ENCODE measurements at places on chromosomes 11 and 22.

- H3K4me3 ChIP-seq, result no peak overlapping the region
- no peak for DNase-seq
- H3K4me1 ChIP-seq, result no peaks in the 10 kb centered on the region
- no peaks in the 10 kb centered on the region for H3K36me3 ChIP-seq
- H3K27me3 ChIP-seq, result no peaks in the 10 kb centered on the region
These were observed 952.4 kb upstream of the TENM4 start for GRCh38 chr11:80393210-80393609.

DNA sequence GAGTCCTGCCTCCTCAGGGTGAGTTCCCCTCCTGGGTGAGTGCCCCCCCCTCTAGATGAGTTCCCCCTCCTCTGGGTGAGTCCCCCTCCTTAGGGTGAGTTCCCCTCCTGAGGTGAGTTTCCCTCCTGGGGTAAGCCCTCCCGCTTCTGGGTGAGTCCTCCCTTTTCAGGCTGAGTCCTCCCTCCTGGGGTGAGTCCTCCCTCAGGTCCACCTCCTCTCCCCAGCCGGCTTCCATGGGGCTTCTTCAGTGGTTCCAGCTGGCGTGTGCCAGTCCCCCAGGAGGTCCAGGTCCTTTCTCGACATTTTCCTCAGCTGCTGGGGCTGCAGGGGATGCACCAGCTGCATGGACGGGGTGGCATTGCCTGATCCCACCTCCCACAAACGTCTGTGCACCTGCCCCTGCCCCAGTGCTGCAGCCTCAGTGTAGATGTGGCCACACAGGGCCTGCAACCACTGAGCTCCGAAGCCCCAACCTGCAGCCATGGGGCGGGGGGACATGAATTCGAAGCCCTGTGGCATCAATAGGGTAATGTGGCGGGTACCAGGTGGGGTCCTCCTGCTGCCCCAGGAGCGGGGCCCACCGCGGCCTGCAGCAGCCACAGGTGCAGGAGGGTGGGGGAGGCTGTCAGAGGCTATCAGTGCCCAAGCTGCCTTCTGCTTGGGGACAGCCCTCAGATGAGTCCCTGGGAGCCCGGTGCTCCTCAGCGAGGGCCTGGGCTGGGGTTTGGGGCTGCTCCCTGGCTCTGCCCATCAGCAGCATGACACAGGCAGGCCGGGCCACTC is 101.3 kb upstream of the FGF3 start:
- no peak overlapping the region for H3K4me3 ChIP-seq
- no peak for DNase-seq
- peaks cover 8% of the 10 kb centered on the region for H3K4me1 ChIP-seq
- no peaks in the 10 kb centered on the region for H3K36me3 ChIP-seq

DNA sequence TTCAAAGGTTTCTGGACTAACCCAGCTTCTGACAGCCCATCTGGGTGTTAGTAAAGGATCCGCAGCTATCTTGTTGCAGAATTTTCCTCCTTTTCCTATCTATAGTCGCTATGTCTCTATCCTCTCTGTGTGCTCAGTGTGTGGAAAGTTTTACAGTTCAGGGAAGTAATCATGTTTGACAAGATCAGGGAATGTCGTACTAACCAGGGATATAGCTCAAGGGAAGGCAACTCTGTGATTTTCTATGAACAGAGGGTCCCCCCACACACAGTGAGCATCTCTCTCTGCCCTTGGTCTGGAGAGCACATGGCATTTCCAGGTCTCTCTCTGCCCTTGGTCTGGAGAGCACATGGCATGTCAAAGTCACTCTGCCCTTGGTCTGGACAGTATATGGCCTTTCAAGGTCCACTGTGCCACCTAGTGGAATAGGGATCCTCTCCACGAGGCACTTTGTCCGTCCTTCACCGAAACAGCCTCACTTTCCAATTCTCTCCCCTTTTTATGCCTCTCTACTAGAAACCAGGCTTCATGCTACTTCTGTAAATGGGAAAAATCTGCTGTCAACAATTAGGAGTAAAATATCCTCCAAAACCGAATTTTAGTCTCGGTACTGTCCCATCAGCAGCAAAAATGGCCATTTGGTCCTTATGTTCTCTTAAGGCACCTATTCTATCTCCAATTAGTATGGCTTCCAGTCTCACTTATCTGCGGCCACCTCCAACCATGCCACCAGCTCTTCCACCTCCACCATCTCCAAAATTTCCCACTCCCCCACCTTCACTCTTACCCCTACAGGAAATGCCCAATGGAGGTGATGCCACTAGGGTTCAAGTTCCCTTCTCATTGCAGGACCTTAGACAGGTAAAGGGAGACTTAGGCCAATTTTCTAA is 88.7 kb downstream of the IGLL5 start:
- H3K4me1 ChIP-seq, result peaks cover under 1% of the 10 kb centered on the region
- no peak overlapping the region for H3K27ac ChIP-seq
- H3K4me3 ChIP-seq, result no peak overlapping the region
- H3K36me3 ChIP-seq, result peaks cover 7% of the 10 kb centered on the region
- DNase-seq, result no peak
- peaks cover 5% of the 10 kb centered on the region for H3K27me3 ChIP-seq

GRCh38 chr11:125448136-125448535 is 47.9 kb downstream of the FEZ1 start:
- no peak overlapping the region for H3K4me3 ChIP-seq
- H3K36me3 ChIP-seq, result no peaks in the 10 kb centered on the region
- DNase-seq, result no peak
- H3K4me1 ChIP-seq, result peaks cover 3% of the 10 kb centered on the region
- peaks cover 14% of the 10 kb centered on the region for H3K27me3 ChIP-seq

- no peak overlapping the region for H3K27ac ChIP-seq
- no peaks in the 10 kb centered on the region for H3K36me3 ChIP-seq
- no peak for DNase-seq
- peaks cover 6% of the 10 kb centered on the region for H3K4me1 ChIP-seq
- no peak overlapping the region for H3K4me3 ChIP-seq
These were observed 79.2 kb downstream of the CASP12 start for GRCh38 chr11:104819107-104819506.

DNA sequence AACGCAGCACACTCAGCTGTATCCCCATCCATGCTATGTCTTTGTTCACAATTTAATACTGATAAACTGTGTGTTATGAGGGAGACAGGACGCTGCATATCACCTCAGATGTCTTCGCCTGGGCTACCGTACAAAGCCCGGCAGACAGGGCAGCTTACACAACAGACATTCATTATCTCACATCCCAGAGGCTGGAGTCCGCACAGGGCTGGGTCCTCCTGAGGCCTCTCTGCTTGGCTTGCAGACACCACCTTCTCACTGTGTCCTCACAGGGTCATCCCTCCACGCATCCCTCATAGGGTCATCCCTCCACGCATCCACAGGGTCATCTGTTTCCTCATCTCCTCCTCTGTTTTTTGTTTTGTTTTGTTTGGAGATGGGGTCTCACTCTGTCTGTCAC is 61.2 kb downstream of the SHANK2 start:
- no peaks in the 10 kb centered on the region for H3K27me3 ChIP-seq
- H3K36me3 ChIP-seq, result no peaks in the 10 kb centered on the region
- H3K27ac ChIP-seq, result no peak overlapping the region
- no peak overlapping the region for H3K4me3 ChIP-seq
- DNase-seq, result no peak
- no peaks in the 10 kb centered on the region for H3K4me1 ChIP-seq

DNA sequence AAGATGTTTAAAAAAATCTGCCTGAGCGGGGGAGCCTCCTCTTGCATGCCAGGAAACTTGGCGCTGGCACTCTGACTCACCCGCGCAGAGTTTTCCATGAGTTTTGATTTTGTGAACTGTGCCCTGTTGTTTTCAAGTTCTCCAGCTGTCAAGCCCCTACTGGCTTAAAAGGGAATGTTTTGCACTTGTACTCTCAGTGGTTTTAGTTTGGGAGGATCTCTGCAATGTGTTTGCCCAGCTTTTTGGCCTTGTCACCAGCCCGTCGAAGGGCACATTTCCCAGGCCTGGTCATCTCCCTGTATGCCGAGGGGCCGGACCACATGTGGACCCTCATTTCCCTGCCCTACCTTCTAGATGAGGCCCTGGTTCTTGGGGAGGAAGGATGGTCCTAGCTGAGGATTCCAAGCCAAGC is 12.2 kb downstream of the MRGPRF start:
- H3K36me3 ChIP-seq, result no peaks in the 10 kb centered on the region
- H3K4me1 ChIP-seq, result no peaks in the 10 kb centered on the region
- DNase-seq, result no peak
- H3K27ac ChIP-seq, result no peak overlapping the region
- peaks cover 24% of the 10 kb centered on the region for H3K27me3 ChIP-seq
- no peak overlapping the region for H3K4me3 ChIP-seq

DNA sequence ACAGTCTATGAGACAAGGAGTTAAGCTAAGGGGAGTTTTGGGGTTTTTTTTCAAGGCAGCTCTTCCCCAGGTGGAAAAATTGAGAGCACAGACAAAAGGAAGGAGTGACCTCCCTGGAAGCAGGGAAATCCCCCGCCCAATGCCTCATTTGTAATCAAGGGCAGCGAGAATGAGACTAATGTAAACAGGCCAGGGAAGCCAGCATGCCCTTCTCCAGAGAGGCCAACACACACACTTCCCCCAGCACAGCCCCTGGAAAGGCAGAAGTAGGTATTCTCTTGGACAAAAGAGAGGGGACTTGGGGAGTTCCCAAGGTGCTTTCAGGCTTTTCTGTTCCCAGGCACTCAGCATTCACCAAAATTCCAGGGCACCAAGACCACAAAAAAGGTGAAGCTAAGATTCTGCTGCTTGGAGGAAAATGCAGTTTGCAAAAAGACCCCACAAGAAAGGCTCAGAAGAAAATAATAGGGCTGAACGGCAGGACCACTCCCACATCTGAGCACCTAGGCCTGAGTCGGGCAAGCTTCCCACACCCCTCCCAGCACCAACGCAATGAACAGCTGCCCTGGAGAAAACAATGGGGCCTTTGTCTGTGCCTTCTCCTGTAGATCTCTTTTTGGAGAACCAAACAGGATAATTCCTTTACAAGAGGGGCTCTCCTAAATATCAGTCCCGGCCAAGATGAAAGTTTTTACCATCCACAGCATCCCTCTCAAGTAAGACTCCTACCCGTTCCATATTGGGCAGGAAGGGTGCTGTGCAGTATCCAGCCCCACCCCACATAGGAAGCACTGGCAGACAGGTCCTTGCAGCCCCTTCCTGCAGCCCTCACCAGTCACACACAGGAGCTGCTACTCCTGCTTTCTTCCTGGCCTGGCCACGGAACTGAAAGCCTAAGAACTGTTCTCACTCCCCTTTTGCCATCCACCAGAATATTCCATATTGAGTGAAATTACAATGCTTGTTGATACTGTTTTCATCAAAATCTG is 70.7 kb upstream of the AKIP1 start:
- H3K4me3 ChIP-seq, result peak overlapping the region; percentile 44
- H3K4me1 ChIP-seq, result peaks cover 21% of the 10 kb centered on the region
- H3K27ac ChIP-seq, result peak overlapping the region; percentile 65
- DNase-seq, result peak; percentile 27
- H3K27me3 ChIP-seq, result peaks cover 11% of the 10 kb centered on the region

DNA sequence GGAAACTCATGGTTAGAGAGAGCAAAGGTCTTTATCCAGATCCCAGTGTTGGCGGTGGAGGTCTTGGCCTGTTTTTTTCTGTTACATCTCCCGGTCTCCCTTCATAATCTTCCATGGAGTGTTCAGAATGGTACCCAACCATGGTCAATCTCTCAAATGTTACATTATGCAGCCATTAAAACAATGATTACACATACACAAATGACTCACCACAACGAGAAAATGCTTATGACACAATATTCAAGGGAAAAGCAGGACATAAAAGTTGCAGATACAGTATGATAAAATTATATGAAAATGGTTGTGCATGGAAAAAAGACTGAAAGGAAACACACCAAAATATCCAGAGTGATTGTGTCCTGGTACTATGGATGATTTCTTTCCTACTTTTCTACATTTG is 17.8 kb upstream of the CSNK1E start:
- peaks cover 8% of the 10 kb centered on the region for H3K27me3 ChIP-seq
- no peak for DNase-seq
- H3K4me3 ChIP-seq, result no peak overlapping the region
- H3K36me3 ChIP-seq, result no peaks in the 10 kb centered on the region

DNA sequence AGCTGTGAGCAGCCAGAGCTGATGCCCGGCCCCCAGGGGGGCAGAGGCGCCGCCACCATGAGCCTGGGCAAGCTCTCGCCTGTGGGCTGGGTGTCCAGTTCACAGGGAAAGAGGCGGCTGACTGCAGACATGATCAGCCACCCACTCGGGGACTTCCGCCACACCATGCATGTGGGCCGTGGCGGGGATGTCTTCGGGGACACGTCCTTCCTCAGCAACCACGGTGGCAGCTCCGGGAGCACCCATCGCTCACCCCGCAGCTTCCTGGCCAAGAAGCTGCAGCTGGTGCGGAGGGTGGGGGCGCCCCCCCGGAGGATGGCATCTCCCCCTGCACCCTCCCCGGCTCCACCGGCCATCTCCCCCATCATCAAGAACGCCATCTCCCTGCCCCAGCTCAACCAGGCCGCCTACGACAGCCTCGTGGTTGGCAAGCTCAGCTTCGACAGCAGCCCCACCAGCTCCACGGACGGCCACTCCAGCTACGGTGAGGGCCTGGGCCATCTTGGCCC is 6.1 kb downstream of the CDC42EP1 start:
- peak; percentile 43 for DNase-seq
- peak overlapping the region; percentile 47 for H3K27ac ChIP-seq
- H3K4me1 ChIP-seq, result peaks cover 32% of the 10 kb centered on the region

- H3K36me3 ChIP-seq, result peaks cover 3% of the 10 kb centered on the region
- H3K27me3 ChIP-seq, result peaks cover 41% of the 10 kb centered on the region
- H3K27ac ChIP-seq, result no peak overlapping the region
- no peak overlapping the region for H3K4me3 ChIP-seq
- DNase-seq, result no peak
These were observed 27.7 kb downstream of the CACNA1I start for GRCh38 chr22:39598017-39598965.

GRCh38 chr11:11449327-11449726 is 96.3 kb upstream of the CSNK2A3 start:
- H3K36me3 ChIP-seq, result no peaks in the 10 kb centered on the region
- no peak overlapping the region for H3K4me3 ChIP-seq
- H3K4me1 ChIP-seq, result peaks cover 5% of the 10 kb centered on the region
- DNase-seq, result no peak
- H3K27me3 ChIP-seq, result peaks cover 5% of the 10 kb centered on the region

DNA sequence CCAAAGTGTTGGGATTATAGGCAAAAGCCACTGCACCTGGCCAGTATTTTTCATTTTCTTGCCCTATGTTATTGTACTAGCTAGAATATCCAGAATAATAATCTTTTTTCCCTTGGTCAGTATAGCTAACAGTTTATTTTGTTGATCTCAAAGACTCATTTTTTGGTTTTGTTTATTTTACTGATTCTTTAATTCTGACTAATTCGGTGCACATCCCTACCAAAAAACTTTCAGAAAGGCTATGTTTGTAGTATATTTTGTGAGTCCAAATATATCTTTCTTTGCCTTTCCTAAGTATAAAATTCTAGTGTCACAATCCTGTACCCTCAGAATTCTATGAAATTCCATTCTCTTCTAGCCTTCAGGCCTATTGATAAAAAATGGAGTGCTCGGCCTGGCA is 84.3 kb downstream of the PHF21A start:
- peaks cover 17% of the 10 kb centered on the region for H3K4me1 ChIP-seq
- H3K27me3 ChIP-seq, result no peaks in the 10 kb centered on the region
- H3K4me3 ChIP-seq, result no peak overlapping the region
- H3K27ac ChIP-seq, result no peak overlapping the region
- DNase-seq, result no peak

- H3K27me3 ChIP-seq, result peaks cover 18% of the 10 kb centered on the region
- DNase-seq, result no peak
- no peaks in the 10 kb centered on the region for H3K36me3 ChIP-seq
- no peak overlapping the region for H3K4me3 ChIP-seq
- no peaks in the 10 kb centered on the region for H3K4me1 ChIP-seq
- H3K27ac ChIP-seq, result no peak overlapping the region
These were observed 188.5 kb downstream of the MPPED1 start for GRCh38 chr22:43600265-43600664.

- H3K27me3 ChIP-seq, result peaks cover 38% of the 10 kb centered on the region
- no peak overlapping the region for H3K4me3 ChIP-seq
- H3K36me3 ChIP-seq, result peaks cover 33% of the 10 kb centered on the region
- H3K4me1 ChIP-seq, result peaks cover 10% of the 10 kb centered on the region
These were observed 70.7 kb upstream of the GRK3 start for GRCh38 chr22:25493794-25494193.
